ENCODE measurements at places on chromosomes 6 and 20.
A peak's percentile ranks its signal among the peaks of the same experiment; 100 is the strongest.

GRCh38 chr6:16375843-16376242 is 137.5 kb downstream of the GMPR start:
- no peak for DNase-seq

GRCh38 chr6:140281236-140281635 is 906.8 kb upstream of the CITED2 start:
- peak; percentile 7 for DNase-seq

- DNase-seq = no peak
Measured at GRCh38 chr6:5986861-5987260, 19.9 kb downstream of the NRN1 start.

DNA sequence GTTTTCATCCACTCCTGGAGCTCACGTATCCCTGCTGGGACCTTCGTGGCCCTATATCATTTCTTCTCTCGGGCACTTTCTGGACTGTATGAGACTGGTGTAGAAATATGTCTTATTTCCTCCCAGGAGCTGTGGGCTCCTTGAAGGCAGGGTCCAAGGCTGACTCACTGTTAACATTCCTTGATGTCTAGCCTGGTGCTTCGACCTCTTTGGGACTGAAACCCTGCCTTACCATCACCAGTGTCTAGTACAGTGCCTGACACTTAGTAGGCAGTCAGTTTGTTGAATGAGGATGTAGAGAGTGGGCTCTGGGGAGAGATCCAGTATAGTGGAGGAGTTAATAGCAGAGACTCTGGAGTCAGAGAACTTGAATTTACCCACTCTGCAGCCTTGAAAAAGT is 23.6 kb downstream of the POFUT1 start:
- no peak for DNase-seq

DNA sequence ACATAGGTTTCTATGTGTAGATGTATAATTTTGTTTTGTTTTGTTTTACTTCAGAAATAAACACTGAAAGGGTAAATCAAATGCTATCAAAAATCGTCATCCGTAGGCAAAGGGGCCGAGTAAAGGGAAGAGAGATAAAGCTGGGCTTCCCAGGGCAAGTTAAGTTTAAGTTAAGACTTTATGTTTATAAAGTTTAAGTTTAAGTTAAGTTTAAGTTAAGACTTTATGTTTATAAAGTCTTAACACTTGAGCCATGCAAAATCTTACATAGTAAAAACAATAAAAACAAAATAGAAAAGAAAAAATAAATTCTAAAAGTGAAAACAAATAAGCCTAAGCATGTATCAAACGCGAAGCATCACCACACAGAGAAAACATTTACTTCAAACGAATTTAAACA is 216.1 kb upstream of the SYNDIG1 start:
- no peak for DNase-seq

- DNase-seq = no peak
Measured at GRCh38 chr20:42846784-42847490, 342.8 kb downstream of the PTPRT start.

GRCh38 chr6:147216915-147217314 is 12.7 kb downstream of the STXBP5 start:
- DNase-seq = no peak

GRCh38 chr20:31984981-31985471 is 17.1 kb downstream of the XKR7 start:
- DNase-seq = no peak

- DNase-seq = peak; percentile 93
Measured at GRCh38 chr6:81766482-81767069, 14.1 kb upstream of the TENT5A start.

GRCh38 chr20:35277531-35278395 is at the start of gene MMP24OS:
TSS of gene MMP24OS (minus strand) at chr20:35278122. CDS start at chr20:35277929, 193 bp downstream.
- peak; percentile 94 for DNase-seq

DNA sequence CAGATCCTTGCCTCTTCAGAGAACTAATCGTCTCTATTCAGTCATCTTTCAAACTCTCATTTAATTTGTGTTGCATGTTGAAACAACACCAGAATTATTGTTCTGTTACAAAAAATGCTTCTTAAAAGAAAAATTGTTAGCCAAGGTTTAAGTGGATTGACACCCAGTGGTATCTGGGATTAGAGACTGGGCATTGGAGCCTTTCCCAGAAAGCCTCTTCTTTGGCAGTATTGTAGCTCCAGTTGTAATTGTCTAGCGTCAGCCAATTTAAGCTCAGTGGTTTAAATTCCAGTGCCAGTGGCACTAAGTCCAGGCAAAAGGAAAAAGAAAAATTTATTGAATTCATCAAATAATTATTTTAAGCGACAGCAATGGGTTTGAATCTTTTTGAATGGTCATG is 801 bp downstream of the CCDC28A start:
- no peak for DNase-seq

DNA sequence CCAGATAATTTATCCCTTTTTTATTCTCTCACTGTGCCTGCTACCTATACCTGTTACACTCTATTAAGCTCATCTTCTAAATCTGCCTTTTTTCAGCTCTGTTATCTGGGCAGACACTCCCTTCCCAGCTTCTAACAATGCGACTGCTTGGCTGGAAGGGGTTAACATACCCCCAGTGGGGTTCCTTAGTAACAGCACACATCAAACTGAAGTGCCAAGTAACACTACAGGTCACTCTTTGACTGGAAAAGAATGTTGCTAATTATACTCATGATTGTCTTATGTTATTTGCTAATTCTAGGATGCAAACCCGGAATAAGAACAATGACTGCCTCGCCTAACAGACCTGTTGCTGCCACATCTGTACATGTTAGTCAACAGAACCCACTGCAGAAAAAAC is 203.5 kb downstream of the EPM2A start:
- DNase-seq = no peak

GRCh38 chr6:45655745-45656476 is 278.2 kb upstream of the SUPT3H start:
- DNase-seq = peak; percentile 89

- no peak for DNase-seq
Measured at GRCh38 chr20:51462566-51463276, 79.8 kb downstream of the NFATC2 start.

- DNase-seq = no peak
Measured at GRCh38 chr6:166575205-166575604, 11.3 kb downstream of the RAMACL start.

GRCh38 chr20:17827759-17828559 is 128.2 kb downstream of the BANF2 start:
- DNase-seq = no peak

- DNase-seq = peak; percentile 3
Measured at GRCh38 chr6:86715676-86716075, 221.7 kb upstream of the HTR1E start.

DNA sequence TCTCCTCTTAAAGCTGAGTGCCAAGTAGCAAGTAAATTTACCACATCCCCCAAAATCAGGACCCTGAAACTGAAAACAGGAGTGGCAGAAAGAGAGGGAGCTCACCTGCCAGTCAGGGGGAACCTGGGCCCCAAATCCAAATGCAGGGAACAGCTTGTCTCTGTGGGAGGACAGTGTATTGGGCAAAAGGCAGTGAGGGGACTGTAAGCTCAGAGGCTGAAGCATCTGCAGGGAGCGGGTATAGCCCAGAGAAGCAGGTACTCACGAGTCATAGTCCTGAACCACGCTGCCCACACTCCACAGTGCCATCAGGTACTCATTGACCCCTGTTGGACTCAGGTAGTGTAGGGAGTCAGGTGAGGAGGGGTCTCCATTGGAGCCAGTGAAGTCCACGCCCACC is 15.0 kb downstream of the SPAG4 start:
- DNase-seq = no peak

DNA sequence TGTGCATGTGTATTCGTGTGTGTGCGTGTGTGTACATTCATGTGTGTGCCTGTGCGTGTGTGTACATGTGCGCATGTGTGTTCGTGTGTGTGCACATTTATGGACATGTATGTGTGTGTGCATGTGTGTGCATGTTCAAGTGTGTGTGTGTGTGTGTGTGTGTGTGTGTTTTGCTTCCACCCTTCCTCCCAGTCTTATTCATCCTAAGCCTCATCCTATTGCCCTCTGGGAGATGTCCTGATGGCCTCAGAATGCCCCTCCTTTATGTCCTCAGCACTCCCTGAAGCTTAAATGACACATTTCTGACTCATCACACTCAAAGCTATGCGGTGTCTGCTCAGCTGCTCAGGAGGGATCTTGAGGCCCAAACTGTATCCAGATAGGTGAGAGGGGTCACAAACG is 76.6 kb upstream of the CCDC167 start:
- DNase-seq = peak; percentile 90

GRCh38 chr6:11460001-11460668 is 77.4 kb upstream of the TMEM170B start:
- no peak for DNase-seq

DNA sequence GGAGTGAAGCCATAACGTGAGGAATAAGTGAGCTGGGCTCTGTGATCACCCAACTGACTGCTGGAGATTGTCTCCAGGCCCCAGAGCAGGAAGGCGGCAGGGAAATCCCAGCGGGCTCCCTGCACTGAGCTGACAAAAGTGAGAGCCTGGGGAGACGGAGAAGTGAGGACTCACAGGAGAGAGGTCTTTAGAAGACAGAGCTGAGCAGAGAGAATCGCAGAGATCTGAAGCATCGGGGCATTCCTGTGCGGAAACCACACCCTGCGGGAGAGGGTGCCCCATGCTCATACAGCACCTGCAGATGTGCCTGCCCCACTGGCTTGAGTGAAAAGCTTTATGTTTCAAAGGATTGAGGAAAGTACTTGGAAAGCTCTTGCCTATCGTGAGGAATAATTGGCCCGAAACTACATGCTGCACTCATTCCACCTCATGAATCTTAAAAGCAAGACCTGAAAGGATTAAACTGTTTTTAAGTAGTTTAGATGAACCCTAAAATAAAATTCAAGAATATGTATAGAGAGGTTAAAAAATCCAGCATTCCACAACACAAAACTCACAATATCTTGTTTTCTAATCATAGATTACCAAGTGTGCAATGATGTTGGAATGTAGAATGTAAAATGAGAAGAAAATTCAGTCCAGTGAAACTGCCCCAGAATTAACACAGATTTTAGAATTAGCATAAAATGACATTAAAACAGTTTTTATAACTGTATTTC is 17.7 kb upstream of the THBS2 start:
- DNase-seq = no peak

GRCh38 chr20:42361402-42361970 is 743.3 kb upstream of the CHD6 start:
- DNase-seq = no peak

DNA sequence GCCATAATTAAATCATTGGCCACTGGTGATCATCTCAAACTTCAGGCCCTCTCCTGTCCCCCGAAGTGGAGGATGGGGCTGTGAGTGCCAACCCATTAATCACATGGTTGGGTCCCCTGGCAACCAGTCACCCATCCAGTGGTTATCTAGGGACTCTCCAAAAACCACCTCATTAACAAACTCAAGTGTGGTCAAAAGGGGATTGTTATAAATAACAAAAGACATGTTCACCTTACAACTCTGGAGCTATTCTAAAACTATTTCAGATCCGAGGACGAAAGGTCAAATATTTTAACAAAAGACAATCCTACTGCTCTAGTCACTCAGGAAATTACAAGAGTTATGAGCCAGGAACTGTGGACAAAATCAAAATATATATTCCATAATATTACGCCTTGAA is 95.5 kb upstream of the PRND start:
- no peak for DNase-seq

DNA sequence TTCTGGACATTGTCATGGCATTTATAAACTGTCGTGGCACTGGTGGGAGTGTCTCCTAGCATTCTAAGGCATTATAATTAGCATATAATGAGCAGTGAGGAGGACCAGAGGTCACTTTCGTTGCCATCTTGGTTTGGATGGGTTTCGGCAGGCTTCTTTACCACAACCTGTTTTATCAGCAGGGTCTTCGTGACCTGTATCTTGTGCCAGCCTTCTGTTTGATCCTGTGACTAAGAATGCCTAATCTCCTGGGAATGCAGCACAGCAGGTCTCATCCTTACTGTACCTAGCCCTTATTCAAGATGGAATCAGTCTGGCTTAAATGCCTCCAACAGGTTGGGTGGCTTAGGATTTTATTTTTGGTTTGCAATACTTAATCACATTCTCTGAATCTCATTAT is 142.7 kb upstream of the GGTLC1 start:
- DNase-seq = no peak

DNA sequence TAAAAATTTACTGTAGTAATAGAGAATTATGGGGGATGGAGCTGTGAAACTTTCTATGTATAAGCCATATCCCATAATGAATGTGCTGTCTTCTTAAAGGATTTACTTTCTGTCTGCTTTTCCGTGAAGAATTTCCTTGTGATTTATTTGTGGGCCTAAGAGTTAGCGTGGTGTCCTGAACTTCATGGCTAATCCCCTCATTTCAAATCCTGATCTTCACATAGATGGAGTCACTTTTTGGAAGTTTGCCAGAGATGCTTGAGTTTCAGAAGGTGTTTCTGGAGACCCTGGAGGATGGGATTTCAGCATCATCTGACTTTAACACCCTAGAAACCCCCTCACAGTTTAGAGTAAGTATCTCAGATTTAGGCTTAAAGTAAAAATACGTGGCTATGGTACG is 19.4 kb upstream of the CLDN20 start:
- no peak for DNase-seq

DNA sequence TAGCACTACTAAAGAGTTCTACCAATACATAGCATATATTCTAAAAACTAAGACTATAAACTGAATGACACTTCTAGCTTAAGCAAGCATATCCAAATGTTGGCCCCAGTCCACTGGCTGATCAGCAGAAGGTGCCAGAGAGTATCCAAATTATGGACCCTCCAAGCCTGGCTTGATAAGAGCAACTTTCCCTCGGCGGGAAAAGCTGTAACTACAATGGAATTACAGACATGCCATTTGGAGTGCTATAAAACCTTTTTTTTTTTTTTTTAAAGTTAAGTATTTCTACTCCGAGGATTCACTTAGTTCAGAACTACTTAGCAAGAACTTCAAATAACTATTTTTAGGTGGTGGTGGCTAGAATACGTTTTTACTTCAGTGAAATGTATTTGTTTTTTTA is 94.6 kb downstream of the EPB41L2 start:
- no peak for DNase-seq

- DNase-seq = peak; percentile 49
Measured at GRCh38 chr6:123415844-123416468, 220.8 kb downstream of the TRDN start.

- DNase-seq = no peak
Measured at GRCh38 chr6:49841424-49841823, 24.9 kb downstream of the CRISP1 start.

All from Caki2 (cell line).